Right forelimb (tissue), 1 donor: ENCODE measurements at places on chromosomes 7 and 10.

GRCh38 chr7:26673858-26674257 lies 190.5 kb downstream of the SKAP2 start:
- DNase-seq, result no peak

DNA sequence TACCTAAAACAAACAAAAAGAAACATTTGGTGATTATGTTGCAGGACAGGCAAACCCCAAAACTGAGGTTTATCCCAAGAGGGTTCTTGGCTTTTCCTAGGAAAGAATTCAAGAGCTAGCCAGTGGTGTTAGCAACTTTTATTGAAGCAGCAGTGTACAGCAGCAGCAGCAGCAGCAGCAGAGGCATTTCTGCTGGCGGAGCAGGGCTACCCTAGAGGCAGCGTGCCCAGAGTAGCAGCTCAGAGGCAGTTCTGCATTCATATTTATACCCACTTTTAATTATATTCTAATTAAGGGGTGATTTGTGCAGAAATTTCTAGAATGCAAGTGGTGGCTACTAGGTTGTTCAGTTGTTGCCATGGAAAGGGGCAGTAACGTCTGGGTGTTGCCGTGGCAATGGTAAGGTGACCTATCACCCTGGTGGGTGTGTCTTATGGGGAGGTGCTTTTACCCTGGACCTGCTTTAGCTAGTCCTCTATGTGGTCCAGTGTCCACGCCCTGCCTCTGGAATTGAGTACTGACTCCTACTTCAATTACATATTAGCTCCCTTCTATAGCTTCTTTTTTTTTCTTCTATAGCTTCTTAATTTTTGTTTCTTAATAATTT lies 53.9 kb downstream of the VCL start:
- DNase-seq, result no peak

DNA sequence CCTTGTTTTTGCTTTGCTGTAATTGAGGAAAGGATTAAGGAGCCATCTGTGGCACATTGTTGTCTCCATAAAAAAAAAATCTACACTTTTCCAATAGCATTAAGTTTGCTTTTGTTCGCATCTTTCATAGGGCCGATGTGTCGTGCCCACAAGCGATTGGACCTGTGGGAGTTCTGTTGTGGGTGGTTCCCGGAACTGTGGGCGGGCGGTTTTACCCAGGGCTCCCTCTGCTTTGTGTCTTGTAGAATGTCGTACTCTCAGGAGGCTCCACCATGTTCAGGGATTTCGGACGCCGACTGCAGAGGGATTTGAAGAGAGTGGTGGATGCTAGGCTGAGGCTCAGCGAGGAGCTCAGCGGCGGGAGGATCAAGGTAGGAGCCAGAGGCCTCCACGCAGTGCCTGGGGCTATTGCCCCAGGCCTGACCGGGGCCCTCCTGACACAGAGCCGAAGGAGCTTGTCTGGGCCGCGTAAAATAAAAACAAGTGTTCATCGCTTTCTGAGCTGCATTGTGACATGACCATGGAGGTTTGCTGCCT lies 92.4 kb downstream of the ACTR3B start:
- no peak for DNase-seq

DNA sequence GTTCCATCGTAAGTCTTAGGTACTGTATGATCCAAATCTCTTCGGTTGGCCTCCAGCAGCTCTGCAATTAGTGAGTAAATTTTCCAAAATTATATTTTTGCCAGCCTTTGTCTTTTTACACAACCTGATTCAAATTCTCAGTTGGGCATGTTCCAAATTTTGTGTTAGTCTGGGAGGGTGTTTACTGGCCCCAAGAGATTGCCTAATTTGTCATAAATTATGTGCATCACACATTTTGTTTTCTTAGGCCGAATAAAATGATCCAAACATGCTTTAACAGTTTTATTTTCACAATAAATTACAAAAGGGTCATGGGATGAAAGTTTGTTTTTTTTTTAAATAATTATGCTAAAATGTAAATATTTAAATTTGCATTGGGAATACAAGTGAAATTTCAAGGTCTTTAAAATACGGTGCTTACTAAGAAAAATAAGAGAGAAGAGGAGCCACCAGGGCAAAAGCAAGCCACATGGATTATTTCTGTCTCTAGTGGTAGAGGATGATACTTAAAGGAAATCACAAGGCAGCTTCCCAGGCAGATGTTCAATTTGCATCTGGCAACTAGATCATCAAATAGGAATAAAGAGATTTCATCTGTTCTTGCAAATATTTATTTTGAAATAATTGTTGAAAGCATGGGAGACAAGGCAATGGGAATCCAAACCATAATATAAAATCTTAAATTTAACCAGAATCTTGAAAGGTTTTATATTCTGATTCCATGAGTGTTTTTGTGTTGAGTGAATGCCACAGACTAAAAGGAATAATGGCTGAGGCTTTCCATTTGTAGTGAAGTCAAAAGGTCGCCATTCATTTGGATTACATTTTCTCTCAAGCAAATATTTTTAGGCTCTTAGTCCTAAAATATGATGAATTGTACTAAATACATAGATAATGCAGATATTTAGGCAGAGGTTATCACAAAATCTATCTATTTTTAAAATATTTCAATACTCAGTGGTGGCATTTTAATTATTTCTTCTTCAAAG lies 111.1 kb downstream of the MDFIC start:
- no peak for DNase-seq

- no peak for DNase-seq
Observed at GRCh38 chr10:48468130-48468790, 136.6 kb downstream of the ARHGAP22 start.

GRCh38 chr7:129780974-129781927 lies 169.7 kb downstream of the NRF1 start:
- no peak for DNase-seq

DNA sequence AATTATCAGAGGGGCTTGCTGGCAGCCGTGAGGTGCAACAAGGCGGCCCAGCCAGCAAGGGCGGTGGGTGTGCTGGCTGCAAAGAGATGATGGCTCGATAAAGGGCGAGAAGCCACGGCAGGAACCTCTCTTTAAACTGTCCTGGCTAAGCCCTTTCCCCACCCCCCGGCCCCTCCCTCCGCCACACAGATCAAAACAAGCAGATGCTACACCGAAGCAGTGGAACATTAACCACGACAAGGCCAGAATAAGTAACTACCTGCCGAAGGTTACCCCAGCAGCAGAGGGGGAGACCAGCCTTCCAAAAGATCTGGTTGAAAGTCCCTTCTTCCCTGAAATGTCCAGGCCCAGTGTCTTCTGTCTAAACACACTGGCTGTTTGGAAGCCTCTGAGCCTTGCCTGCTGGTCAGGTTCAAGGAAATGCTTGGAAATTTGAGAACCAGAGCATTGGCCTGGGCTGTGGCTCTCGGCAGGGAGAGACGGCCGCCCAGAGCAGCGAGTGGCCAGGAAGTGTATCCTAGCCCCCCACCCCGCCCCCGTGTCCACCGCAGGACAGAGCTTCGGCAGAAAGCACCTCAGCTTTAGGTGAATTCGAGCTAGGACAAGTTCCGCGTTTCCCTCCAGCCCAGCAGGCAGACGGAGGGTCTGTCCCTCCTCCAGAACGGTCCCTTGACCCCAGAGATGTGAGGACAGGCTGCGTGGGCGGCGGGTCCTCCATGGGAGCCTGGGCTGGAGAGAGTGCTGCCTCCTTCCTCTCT lies 2.1 kb downstream of the FAM20C start:
- no peak for DNase-seq

GRCh38 chr7:156568258-156568657 lies 72.3 kb upstream of the RNF32 start:
- no peak for DNase-seq

DNA sequence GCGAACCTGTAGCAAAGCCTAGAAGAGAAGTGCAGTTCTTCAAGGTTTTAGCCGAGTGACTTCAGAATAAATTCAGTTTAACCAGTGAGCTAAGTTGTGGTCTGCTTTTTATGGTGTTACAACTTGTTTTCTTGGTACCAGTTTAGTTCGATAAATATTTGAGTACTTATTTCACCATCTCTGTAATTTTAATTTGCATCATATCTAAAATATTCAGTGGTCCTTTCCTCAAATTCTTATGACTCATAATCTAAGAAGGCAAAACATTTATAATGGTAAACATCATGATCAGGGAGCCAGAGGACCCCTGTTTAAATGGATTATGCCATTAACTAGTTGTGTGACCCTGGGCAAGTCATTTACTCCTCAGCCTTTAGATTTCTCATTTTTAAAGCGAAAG lies 4.1 kb upstream of the BMPER start:
- DNase-seq, result no peak

- DNase-seq, result peak; percentile 78
Observed at GRCh38 chr7:48109848-48110663, 21.0 kb downstream of the UPP1 start.

DNA sequence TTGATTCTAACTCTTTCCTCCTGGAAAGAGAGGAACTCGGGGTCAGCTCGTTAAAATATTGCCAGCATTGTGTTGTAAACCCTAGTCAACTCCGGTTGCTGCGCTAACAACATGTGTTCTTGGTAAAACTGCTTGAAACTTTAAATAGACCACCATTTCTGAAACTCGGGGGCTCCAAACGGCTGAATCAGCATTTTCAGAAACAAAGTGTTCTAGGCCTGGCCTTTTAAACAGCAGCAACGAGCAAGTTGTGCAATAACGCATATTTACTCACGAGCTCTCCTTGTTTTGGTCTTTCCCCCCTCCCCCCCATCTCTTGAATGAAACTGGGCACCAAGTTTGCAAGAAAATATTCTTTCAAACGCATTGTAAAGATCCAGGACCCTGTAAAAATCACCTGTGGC lies 9.2 kb upstream of the GRB10 start:
- DNase-seq, result no peak

GRCh38 chr7:87220734-87221215 lies 1.2 kb upstream of the TMEM243 start:
- DNase-seq, result no peak

DNA sequence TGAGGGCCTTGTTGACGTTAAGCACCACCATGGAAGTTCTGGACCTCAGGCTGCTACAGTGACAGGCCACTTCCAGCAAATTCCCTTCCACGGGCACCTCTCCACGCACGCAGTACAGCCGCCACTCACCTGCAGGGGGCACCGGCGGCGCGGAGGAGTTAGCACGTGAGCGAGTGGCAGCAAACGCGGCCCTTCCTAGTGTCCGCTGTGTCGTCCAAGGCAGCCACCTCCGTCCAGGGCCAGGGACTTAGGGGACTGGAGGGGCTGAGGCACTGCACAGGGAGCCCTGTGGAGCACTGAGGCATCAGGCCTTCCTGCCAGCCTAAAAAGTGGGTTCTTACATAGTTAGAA lies 164.4 kb downstream of the SVIL start:
- DNase-seq, result peak; percentile 43

DNA sequence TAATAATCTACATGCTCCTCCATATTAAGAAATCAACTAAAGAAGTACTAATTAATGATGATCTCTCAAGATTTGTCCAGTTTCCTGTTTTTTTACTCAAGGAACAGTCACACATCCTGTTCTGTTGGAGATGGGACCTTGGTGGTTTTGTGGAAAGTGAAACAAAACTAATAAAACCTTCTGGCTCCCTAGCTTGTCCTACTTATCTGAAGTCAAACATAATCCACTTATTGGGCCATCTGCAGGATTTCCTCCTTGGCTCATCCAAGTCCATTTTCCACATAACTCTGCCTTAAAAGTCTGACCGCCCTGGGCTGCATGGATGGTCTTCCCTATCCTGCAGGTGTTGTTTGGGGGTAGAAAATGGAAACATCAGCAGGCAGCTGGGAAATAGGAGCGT lies 39.4 kb upstream of the TARP start:
- no peak for DNase-seq
